Upper lobe of left lung (tissue), 6 donors: ENCODE measurements at places on chromosomes 3 and 15. TPM values are rescaled to one million over a fixed set of nuclear protein-coding genes. Genes with fewer than 3 reads are reported as not detected.

DNA sequence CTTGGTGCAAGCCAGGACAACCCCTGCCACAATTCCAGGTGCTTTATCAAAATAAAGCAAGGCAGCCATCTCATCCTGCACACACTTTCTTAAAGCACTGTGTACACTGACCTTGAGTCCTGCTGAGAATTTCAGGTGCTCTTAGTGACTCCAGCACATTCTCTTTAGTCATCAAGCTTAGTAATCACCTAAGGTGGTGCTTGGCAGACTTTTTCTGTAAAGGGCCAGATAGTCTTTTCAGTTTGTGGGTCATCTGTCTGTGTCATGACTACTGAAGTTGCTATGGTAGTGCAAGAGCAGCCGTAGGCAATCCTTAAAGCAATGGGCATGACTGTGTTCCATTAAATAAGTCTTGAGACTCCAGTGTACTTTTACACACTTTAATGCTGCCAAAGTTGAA is 36.4 kb downstream of the RIOX2 start:
- no peak for DNase-seq

GRCh38 chr15:27427276-27427675 is 456.3 kb downstream of the GABRG3 start:
- DNase-seq = no peak

- DNase-seq = no peak
These were observed 46.8 kb downstream of the ITGA11 start for GRCh38 chr15:68385240-68385561.

- no peak for DNase-seq
These were observed 220.1 kb upstream of the RORA start for GRCh38 chr15:61449186-61449702.

GRCh38 chr3:50633230-50633790 is 16.4 kb downstream of the MAPKAPK3 start:
- DNase-seq = no peak

- DNase-seq = peak; percentile 65
These were observed 550 bp downstream of the CCDC9B start for GRCh38 chr15:40340038-40340739.

GRCh38 chr3:52534281-52535183 is 875 bp upstream of the NT5DC2 start:
- peak; percentile 87 for DNase-seq

DNA sequence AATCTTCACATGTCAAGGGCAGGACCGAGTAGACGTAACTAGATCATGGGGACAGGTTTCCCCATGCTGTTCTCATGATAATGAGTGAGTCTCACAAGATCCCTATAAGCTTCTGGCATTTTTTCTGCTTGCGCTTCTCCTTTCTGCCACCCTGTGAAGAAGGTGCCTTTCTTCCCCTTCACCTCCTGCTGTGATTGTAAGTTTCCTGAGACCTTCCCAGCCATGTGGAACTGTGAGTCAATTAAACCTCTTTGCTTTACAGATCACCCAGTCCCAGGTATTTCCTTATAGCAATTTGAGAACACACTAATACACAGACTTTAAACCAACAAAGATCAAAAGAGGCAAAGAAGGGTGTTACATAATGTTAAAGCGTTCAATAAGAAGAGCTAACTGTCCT is 156.6 kb upstream of the UBE2E2 start:
- DNase-seq = no peak

GRCh38 chr3:154684440-154684839 is 254.4 kb upstream of the GPR149 start:
- DNase-seq = no peak

PLA2G4F gene
- total RNA-seq = 88.2 TPM

DNA sequence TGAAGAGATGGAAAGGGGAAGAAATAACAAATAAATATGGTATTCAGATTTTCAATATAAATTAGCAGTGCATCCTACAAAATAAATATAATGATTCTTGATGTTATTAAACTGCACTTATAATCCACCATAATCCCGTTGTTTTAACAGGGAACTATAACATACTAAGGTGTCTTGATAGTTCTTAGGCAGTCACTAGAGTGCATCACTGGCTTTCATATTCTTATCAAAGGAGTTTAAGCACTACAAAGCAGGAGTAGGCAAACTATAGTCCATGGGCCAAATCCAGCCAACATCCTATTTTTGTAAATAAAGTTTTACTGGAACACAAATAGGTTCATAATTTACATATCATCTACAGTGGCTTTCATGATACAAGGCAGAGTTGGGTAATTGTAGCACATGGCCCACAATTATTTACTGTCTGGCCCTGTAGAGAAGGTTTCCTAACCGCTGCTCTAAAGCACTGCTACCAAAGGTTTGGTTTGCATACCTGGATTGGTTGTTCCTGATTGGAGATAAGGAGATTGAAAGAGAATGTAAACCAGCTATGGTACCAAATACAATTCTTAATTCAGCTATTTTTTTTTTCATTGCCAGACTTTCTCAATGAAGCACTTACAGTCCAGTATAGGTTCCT is 104.3 kb downstream of the ZNF280D start:
- DNase-seq = no peak

RBP2 gene
- total RNA-seq = 4.4 TPM

GRCh38 chr3:57864853-57865252 is 108.7 kb downstream of the SLMAP start:
- DNase-seq = no peak

DNA sequence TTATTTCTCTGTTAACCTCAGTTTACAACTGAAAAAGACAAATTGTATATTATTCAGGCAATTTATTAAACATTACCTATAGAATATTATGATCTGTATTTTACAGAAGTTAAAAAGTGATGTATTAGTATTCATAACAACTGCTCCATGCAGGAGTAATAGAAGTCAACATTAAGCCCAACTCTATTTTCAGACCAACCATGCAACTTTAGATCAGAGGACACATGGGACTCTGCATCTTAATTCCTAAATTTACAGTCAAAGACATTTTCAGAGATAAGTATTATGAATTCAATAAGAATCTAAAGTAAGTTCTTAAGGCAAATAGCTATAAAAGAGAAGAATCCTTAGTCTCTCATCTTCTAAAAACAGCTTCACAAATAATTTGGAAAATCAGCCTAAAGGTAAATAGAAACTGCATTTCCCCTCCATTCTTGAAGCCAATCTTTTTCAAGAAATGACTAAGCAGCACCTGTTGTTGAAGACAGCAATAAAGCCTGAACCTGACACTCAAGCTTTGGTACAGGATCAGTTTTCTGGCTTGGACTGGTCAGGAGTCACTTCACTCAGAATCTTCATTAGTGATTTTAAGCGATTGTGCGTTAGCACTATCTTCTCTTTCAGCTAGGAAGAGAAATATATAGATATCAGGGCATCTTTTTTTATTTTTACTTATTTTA is 23.0 kb downstream of the OIP5 start:
- no peak for DNase-seq

EXD1 gene
- total RNA-seq = 0.30 TPM

- DNase-seq = no peak
These were observed 35.8 kb upstream of the ATOSA start for GRCh38 chr15:52714968-52715367.

- no peak for DNase-seq
These were observed 60.4 kb downstream of the SMAD3 start for GRCh38 chr15:67125589-67126502.

DNA sequence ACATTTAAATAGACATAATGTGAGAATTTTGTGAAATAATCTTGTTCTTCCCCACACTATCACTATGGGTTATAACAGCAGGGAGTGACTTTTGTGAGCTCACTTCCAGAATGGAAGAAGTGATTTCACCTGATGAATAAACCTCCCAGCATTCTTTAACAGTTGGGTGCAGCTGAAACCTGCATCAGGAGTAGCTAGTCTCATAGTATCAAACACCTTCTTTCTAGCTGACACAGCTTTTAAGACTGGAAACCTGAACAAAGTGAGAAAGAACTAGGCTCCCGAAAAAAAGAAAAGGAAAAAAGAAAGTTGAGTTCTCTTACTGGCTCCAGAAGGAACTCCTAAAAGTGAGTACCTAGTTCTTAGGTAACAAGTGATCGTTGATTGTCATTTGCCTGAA is 61.1 kb upstream of the UNC13C start:
- no peak for DNase-seq

- no peak for DNase-seq
These were observed 49.7 kb upstream of the USP3 start for GRCh38 chr15:63454503-63455211.

DNA sequence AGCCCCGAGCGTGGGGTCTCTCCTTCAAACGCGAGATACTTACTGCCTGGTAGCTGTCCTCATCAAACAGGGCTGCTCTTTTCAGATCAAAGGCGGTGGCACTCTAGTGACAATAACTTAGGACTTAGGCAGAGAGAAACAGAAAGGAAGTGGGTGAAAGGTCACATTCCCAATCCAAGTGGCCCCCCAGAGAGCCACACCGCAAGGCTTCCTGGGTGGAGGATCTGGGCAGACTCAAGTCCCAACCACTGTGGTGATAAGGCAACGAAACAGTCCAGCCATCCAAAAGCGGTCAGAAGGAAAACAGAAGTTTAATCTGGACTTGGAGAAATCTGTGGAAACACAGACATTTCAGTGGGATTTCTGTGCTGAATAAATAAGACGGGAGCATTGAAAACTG is 227.2 kb downstream of the ADAMTS17 start:
- no peak for DNase-seq

DNA sequence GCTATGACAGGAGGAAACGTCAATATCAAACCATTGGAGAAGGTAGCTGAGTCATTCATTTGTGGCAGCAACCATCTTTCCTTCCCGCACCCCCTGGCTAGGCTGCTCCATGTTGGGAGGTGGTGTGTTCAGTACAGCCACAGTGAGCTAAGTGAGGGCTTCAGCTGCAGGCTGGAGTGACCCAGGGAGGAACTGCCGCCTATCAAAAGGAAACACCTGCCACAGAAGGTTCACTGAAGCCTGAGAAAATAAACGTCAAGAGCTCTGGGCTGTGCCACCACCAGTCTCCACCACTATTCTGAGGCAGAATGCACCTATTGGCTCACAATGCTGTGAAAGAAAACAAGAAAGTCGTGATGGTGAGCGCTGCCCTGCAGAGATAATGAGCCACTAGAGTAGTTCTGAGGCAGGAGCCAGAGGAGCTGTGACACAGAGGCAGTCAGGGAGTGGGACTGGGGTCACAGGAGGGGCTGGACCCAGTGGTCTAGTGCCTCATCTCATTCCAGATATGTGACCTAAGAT is 34.8 kb upstream of the CD47 start:
- DNase-seq = no peak

GRCh38 chr3:105791919-105792786 is 76.7 kb downstream of the CBLB start:
- no peak for DNase-seq

CGNL1 gene
- 40.1 TPM for total RNA-seq

DNA sequence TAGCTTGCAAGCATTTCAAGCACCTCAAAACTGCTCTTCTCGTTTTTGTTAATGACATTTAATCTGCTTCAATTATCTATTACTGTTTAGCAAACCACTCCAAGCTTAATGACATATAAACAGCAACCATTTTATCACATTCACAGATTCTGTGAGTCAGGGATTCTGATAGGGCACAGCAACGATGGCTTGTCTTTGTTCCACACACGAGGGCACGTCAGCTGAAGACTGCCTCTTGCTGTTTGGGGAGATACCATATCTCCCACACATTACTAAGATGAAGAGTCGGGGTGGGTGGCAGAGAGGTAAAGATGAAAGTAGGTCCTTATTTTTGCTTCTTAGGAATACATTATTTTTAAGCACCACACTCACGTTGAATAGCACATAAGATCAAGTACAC is 19.3 kb downstream of the CPOX start:
- no peak for DNase-seq

GRCh38 chr3:11370191-11370590 is 98.0 kb downstream of the ATG7 start:
- no peak for DNase-seq

GRCh38 chr3:126530171-126531050 is 6.5 kb downstream of the CHST13 start:
- no peak for DNase-seq

EFCAB12 gene
- 2.6 TPM for total RNA-seq

GHSR gene
- not detected for total RNA-seq

DNA sequence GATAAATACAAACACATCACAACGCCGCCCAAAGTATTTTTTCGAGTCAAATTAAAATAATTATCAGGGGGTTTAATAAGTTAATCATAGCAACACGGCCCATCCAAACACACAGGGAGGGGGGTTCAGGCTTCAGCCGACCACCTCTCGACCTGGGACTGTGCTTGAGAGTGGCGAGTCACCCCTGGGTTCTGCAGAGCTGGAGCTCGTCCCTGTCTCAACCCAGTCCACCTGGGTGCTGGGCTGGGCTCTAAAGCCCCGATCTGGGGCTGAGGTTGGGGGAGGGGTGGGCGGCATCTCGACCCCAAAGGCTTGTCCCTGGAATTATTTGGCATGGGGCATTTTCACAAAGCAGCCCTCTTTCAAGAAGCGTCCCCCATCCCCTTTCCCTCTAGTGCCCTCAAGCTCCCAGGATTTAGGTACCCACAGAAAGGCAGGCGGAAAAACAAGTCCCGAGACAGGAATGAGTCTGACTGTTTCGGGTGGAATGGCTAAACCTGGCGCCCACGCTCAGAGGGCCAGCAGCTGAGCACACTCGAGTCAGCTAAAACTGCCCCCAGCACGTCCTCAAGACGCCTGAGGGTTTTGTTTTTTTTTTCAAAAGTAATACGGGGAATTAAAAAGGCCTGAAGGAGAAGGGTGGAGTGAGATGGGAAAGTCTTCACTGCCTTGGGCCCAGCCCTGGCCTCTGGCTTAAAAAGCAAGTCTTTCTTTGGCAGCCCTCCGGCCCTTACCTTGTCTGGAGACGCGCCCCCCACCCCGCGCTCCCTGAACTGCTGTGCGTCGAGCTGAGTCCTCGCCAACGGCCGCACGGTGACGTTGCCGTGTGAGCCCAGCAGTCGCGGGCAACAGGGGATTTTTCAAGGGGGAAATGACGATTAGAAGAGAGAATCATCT is 32.5 kb downstream of the NR2F2 start:
- DNase-seq = peak; percentile 55

GRCh38 chr15:75721923-75722870 is 9.5 kb upstream of the CSPG4 start:
- no peak for DNase-seq
